Stimulated activated CD4-positive, alpha-beta T cell treated with anti-CD3 and anti-CD28 coated beads, Interleukin-1b, Interleukin-23, amount 100 ng/mL, for 48 hours (primary cell): ENCODE measurements at places on chromosomes 7 and 10.

GRCh38 chr7:44990109-44991023 is 9.6 kb upstream of the CCM2 start:
- DNase-seq = no peak

GRCh38 chr7:3408814-3409595 is 108.0 kb downstream of the SDK1 start:
- no peak for DNase-seq

DNA sequence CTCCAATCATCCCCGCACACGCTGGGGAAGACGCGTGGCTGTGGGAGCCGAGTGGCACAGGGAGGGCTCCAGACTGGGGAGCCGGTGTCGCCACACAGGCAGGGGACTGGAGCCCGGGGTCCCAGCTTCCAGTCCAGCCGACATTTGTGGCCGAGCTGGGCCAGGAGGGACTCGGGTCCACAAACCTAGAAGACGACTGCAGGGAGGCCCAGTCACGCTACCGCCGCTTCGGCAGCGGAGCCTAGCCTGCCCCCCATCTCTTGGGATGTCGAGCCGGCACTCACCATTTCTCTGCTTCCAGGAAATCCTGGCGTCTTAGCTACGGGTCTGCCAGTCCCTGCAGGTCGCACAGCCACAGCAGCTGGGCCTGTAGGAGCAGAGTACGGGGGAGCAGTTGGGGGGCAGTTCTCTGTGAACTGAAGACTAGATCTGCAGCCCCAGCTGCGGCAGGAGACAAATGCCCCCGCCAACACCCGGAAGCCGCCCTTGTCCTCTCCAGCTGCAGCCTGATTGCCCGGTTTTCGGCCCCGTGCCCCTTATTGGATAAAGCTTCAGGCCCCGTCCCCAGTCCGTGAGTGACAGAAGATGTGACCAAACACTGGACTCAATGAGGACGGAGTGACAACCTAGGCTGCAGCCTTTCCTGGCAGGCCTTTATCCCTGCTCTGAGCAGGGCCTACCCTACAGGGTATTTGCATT is 270.7 kb downstream of the ZNF33B start:
- peak; percentile 24 for DNase-seq

- DNase-seq = no peak
Measured at GRCh38 chr7:111802194-111802772, 240.0 kb upstream of the IMMP2L start.

GRCh38 chr10:127813290-127813689 is 76.3 kb downstream of the FOXI2 start:
- DNase-seq = no peak

DNA sequence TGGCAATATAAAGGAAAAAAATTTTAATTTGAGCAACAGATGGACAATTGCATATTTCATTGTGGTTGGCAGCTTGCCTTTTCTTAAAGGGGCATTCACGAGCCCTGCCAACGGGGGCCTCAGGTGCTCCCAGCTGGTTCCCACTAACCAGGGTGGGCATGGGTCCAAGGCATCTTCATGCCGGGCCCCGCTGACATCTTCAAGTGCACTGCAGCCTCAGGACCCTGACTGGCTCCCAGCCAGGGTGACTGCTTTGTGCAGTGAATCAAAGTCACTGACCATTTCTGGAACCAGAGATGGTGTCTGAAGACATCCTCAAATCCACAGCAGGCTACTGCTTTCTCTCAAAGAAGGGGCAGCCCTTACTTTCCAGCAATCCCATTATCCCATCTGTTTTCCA is 275.2 kb upstream of the MGMT start:
- DNase-seq = no peak

- DNase-seq = no peak
Measured at GRCh38 chr10:49746626-49747302, 15.4 kb downstream of the OGDHL start.

DNA sequence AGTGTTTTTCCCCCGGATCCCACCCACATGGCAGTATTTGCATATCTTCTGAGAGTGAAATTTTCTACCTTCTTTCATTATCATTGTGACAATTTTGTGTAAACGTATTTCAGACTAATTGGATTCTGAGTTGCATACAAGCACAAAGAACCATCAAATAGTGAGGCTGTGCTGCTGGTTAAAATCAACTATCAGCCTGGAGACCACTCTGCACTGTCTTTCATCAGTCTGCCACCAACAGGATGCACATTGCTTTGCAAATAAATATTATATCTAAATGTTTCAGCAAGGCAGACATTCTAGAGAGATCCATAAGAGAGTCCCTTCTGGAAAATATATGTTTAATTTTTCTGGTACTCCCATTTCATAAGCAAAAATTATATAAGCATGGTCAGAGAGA is 851.8 kb downstream of the XPNPEP1 start:
- no peak for DNase-seq

DNA sequence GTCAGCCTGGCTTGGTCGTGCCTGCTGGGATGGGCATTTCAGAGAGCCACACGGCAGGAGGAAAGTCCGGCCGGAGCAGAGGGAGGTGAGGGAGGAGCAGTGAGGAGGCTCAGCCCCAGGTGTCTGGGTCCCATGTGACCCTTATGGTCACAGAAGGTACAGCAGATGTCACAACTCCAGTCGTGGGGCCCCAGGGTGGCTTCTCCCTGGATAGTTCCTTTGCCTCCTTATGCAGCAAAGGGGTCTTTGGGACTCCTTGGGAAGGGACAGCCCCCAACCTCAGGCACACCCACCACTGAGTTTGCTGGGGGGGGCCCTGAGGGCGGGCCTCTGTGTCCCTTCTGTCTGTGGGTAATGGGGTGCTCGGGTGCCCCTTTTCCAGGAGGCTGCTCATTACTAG is 19.6 kb upstream of the PRKAG2 start:
- no peak for DNase-seq

DNA sequence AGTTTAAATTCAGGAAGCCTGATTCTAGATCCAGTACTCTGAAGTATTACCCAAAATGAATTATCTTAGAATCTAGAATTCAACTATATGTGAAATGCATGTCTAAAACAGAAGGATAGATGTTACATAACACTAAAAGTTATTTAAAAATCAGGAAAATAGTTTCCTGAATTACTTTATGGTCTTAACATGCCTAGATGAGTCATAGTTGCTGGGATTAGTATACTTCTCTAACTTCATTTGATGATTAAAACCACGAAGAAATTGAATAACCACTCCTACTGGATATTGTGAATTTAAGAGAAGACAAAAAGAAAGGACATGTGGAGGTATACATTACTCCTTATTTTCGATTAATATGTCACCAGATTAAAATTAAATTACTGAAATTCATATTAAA is 65.5 kb downstream of the ATAD1 start:
- DNase-seq = no peak

- no peak for DNase-seq
Measured at GRCh38 chr7:117015258-117016184, 62.2 kb downstream of the ST7 start.

GRCh38 chr7:123929107-123929506 is 4.1 kb downstream of the SPAM1 start:
- no peak for DNase-seq

GRCh38 chr7:44539669-44540506 is 1.2 kb downstream of the NPC1L1 start:
- DNase-seq = no peak

DNA sequence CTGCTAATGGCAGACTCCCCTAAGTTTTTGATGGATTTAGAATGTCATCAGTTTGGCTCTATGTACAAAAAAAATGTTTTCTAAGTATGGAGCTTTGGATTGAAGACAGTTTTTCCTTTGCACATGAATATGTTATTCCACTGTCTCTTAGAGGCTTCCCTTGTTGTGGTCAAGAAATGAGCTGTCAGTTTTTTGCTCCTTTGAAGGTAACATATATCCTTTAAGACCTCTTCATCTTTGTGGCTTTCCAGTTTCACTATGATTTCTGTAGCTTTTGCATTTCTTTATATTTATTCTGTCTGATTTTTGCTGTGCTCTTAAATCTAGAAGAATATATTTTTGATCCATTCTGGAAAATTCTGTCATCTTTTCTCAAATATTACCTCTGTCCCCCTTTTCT is 15.8 kb upstream of the ODAD2 start:
- no peak for DNase-seq

DNA sequence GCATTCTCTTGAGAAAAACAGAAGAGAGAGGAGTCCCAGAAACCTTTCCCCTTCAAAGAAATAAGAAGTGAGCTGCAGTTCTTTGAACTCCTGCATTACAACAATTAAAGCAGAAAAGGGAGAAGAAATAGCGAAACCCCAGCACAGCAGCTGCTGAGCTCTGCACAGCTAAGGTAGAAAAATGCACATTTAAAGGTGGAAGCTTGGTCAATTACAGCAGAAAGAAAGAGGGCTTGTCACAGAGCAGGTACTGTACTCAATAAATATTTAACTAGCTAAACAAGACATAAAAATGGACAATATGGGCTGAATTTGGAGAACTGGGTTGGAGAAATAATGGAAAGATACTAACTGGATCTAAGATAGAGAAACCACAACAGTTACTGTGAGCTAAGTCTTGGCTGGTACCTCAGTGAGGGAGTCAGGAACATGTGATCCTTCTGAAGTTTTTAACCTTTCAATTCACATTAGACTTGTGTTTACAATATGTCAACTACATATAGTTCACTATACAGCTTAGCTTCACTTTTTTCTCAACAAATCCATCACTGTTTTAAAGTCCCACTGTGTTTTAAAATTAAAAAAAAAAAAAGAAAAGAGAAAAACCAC is 332.5 kb downstream of the ELMO1 start:
- DNase-seq = no peak

DNA sequence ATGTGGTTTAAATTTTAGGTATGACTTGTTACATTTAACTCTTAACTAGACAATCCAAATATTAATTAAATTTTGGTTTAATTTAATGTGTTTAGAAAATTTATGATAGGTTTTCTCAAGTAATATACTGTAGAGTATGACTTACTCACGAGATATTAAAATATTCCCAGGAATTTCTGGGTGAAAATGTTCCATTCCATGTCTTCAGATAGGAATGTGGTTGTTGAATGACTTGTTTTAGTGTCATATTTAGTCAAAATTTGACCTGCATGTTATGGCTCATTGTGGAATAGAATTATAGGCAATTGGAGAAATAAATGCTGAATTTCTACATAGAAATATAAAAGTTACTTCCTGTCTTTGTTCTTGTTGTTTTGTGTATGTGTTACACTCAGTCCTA is 46.7 kb downstream of the SHOC2 start:
- DNase-seq = no peak

DNA sequence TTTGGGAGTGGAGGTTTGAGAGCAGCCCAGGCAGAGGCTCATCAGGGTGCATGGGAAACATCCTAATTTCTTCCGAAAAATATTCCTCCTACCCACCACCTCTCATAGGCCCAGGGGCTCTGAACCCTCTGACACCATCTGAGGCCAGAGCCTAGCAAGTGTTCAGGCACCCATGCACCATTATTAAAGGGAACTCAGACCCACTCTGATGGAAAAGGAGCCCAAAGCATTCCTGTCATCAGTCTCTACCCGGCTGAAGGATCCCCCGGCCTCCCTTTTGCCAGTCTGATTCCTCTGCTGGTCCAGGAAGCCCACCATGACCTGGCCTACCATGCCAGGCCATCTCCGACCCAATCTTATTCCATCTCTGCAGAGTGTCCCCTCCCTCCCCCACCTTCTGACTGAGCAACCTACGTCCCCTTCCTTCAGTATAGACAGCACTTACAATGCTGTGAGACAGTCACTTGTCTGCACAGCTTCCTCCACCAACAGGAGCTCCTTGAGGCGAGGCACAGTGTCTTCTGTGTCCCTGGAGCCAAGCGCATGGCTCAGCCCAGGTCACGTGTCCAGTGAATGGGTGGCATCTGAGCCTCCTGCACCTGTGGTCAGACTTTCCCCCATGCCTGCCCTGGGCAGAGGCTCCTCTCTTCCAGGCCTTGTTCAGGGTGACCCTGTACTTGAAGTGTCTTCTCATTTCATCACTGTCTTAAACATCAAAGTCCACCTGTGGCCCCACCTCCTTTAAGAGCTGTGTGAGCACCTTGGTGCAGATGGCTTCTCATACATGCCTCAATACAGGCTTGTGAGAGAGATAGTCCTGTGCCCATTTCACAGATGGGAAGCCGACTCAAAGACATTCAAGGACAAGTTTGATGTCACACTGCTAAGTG is 889 bp upstream of the GPR15LG start:
- DNase-seq = no peak

DNA sequence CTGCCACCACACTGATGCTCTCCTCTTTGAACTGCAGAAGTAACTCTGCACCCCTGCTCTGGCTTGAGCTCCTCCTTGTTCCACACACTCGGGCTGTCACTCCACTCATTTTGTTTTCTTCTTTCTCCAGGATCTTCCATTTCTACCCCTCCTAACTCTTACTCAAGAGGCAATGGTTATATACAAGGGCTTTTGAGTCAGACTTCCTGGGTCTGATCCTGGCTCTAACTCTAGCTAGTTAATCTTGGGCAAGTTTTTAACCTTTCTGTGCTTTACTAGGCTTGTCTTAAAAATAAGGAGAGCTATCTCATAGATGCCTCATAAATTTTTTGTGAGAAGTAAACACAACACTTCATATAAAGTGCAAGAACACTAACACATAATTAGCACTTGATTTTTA is 45.3 kb upstream of the GNAI1 start:
- no peak for DNase-seq

DNA sequence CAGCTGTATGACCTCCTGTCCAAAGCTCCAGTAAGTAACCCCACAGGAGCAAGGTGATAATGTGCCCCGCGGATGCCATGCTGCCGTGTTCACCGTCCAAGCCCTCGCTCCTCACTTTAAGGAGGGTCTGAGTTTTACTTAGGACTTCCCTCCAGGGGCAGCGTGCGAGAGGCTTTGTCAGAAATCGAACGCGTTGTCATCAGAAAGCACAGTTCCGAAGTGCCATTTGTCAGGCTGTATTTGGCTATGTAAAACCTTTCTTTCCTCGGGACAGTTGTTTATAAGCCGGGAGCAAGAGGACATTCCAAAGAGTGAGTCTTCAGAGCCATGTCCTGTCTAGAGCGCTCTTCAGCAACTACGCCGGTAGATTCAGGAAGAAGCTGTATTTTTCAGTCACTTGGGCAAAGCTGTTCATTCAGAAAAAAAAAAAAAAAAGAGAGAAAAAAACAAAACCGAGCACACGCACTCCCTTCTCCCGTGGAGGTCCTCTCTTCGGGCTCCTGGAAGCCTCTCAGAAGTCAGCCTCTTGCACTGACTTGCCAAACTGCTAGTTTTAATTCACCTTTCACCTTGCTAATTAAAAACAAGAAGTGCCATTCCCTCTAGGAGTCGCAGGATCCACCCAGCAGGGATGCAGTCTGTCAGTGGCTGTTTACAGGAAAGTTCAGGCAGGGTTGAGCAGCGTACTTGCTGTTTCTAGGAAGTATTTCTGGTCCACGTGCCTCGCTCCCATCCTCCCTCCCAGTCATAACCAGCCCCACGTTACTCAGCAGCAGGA is at the start of gene SEMA3E:
TSS of gene SEMA3E (minus strand) at position 676 of the 778 bp plus-strand sequence.
- no peak for DNase-seq
